NCI-H2029 (cell line): ENCODE measurements at places on chromosomes 16 and 17.

- DNase-seq: no peak
Observed at GRCh38 chr17:78180083-78180482, 6.8 kb downstream of the TK1 start.

DNA sequence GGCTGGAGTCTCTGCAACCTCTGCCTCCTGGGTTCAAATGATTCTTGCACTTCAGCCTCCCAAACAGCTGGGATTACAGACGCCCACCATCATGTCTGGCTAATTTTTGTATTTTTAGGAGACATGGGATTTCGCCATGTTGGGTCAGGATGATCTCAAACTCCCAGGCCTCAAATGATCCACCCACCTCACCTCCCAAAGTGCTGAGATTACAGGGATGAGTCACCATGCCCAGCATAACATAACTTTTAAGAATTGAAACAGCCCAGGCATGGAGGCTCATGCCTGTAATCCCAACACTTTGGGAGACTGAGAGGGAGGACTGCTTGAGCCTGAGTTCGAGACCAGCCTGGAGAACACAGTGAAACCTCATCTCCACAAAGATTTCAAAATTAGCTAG, 2.5 kb downstream of the RSL1D1 start:
- no peak for DNase-seq

- no peak for DNase-seq
Observed at GRCh38 chr16:57708168-57708567, 13.6 kb downstream of the DRC7 start.

DNA sequence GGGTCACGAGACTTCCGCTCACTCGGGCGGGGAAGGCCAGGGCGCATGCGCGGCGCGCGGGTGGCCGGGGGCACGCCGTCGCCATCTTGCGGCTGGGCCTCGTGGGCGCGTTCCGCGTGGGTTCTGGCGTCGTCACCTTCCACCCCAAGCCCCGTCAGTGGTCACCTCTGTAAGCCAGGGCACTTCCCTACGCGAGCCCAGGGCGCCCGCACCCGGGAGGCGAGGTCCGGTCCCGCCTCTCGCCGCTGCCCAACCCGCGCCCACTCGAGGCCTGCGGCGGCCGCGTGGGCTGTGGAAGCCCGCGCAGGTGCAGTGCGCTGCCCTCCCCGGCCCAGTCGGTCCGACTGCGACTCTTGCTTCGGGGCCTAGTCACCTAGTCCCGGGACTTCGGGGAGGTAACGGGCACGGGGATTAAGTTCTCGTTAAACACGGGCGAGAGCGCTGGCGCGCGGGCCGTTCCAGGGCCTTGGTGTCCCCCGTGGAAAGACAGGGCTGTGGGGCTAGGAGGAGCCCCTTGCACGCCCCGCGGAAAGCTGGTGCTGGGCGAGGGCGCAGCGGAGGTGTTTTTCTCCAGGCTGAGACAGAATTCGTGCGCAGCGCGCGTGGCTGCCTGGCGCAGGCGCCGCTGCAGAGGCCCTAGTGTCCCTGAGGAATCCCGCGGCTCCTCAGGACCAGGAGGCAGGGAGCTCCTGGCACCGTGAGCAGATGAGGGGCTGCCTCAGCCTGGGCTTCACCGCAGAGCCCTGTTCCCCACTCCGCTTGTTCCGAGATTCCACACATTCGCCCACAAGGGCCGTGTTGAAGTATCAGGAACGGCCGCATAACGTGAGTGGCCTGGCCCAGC, 472 bp upstream of the ARHGDIA start:
- peak; percentile 82 for DNase-seq

GRCh38 chr16:65698791-65699321, 577.0 kb upstream of the CDH11 start:
- DNase-seq: no peak
